Calu3 (cell line): ENCODE measurements at places on chromosomes 5 and 9.

- no peak for DNase-seq
Measured at GRCh38 chr5:123805300-123805699, 293.3 kb downstream of the CSNK1G3 start.

GRCh38 chr5:95555553-95555952, 652 bp downstream of the ARSK start:
- no peak for DNase-seq

DNA sequence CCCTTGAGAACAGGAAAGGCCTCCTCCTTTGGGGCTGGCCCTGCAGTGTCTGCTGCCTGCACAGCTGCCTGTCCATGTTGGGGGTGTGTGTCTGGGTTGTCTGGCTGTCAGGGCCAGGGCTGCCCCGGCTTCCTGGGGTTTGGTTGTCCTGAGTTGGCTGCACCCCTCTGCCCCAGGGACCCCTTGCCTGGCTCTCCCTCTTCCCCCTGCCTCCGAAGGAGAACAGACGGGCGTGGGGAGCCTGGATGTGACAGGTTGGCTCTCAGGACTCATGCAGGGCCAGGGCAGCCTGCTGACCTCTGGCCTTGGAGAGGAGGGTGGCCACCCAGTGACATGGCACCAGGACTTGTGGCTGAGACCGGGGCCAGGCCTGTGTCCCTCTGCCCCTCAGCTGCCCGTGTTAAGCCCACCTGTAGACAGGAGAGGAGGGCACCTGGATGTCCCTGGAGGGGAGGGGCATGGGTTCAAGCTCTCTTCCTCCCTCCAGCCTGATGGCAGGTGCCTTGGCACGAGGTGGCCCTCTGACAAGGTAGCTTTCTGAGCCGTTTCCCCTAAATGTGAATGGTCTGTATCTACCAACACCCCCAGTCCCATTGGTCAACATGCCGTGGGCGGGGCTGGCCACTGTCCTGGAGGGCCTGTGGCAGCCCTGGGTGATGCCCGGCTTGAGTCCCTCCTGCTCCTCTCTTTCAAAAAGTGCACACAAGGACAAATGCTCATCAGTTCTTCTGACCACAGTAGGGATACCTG, 34.9 kb downstream of the WNK2 start:
- DNase-seq = no peak

DNA sequence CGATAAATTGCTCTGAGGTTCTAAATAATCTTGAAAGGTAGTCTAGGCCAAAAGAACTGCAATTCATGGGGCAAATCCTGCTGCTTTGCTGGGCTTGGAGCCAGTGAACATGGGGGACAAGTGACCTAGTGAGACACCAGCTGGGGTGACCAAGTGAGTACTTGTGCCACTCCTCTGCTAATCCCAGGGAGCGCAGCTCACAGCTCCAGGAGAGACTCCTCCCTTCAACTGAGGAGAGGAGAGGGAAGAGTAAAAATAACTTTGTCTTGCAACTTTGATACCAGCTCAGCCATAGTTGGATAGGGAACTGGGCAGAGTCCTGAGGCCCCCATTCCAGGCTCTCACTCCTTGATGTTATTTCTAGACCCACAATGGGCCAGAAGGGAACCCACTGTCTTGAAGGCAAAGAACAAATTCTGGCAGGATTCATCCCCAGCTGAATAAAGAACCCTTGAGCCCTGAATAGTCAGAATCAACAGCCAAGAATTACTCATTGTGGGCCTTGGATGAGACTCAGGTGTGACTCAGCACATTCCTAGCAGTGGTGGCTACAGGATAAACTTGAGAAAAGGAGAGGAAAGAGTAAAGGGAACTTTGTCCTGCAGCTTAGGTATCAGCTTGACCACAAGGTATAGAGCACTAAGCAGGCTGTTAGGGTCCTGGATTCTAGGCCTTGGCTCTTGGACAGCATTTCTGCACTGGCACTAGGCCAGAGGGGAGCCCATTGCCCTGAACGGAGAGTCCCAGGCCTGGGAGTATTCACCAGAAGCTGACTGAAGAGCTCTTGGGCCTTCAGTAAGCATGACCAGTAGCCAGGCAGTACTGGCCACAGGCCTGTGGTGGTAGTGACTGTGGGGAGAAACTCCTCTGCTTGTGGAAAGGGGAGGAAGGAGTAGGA, 288.3 kb upstream of the CDH18 start:
- peak; percentile 33 for DNase-seq

DNA sequence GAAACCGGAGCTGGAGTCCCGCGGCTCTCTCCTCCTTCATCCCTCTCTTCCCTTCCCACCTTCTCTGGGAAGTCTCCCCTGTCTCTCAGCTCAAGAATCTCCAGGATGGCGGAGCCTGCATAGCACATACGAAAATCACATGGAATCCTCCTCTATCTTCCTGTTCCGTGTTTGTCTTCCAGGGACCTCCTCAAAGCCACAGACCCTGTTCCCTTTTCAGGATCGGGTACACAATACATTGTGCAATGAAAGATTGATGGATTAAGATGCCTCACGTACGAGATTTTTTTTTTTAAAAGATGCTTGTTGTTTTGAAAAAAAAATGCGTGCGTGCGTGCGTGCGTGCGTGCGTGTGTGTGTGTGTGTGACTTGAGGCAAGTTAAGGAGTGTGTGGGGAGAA, 46.6 kb upstream of the OLFM1 start:
- no peak for DNase-seq

GRCh38 chr9:3976865-3977613, 322.8 kb downstream of the GLIS3 start:
- no peak for DNase-seq

DNA sequence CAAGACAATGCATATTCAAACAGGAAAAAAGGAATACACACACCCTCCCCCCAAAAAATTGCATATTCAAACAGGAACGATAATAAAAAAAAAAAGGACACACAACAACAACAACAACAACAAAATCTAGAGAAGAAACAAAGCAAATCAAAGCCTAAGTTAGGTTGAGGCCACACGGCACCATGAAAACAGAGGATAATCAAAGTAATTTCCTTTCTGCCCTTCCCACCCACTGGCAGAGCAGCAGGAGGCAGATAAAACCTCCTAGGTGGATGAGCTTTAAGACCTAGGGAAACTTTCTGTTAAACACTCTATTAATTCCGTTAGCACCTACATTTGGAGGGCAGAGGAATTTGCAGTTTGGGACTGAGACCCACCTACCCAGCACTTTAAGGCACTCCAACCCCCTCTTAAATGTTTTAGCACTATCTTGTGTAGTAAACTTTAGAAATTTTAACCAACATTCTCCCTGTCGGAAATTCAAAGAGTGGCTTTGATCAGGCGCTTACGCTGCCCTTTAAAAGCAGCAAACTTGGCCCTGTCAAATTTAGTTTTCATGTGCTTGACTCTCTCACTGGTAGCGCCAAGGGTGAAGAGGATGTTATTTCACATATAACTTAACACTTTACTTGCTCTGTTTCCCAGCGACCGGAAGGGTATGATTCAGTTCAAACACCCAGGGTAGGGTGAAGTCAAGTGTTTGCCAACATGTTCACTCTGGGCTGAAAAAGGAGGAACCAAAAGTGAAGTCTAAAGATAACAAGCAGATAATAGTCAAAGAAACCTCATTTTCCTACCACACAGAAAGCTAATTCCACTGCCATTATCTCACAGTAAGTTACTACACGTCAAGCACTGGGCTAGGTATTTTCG, 9.2 kb downstream of the ENC1 start:
- no peak for DNase-seq

- no peak for DNase-seq
Measured at GRCh38 chr9:19298436-19299000, 68.0 kb downstream of the DENND4C start.
